ENCODE measurements at places on chromosomes 6 and 20. TPM values are rescaled to one million over a fixed set of nuclear protein-coding genes. Genes with fewer than 3 reads are reported as not detected.

DNA sequence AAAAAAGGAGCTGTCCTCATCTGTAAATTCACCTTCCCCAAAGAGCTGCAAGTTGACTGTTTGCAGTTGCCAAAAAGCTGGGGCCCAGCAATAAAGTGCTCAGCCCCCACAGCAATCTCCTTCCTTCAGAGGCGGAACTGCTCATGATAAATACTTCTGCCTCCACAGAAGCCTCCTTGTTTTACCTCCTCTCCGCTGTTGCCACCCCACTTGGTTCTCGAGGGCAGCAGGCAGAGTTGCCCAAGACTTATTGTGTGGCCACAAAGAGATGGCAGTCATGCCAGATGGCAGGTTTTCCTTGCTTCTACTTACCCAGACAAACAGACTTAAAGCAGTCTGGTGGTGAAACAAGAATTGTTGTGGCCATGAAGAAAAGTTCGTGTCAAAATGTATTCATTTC is 66.3 kb downstream of the SLX4IP start:
- no peak for DNase-seq

DNA sequence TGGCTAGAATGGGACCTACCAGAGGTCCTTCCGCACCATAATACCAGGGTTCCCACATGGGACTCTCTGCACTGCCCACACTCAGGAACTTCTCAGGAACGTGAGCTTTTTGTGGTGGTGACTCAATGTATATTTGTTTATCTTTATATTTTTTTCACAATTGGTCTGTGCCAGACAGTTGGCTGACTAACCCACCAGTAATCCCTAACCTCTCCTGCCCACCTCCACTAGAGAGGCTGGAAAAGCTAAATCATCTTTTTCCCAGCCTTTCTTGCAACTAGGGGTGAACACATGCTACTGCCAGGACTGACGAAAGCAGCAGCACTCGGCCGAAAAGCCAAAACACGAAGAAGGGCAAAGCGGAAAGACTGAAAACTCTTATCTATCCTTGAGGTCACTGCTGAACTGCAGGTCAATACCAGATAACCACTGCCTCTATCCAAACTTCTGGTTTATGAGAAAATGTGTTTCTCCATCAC is 112.9 kb downstream of the TRERF1 start:
- DNase-seq: no peak

- no peak for DNase-seq
Observed at GRCh38 chr6:144365271-144365670, 80.1 kb downstream of the UTRN start.

DNA sequence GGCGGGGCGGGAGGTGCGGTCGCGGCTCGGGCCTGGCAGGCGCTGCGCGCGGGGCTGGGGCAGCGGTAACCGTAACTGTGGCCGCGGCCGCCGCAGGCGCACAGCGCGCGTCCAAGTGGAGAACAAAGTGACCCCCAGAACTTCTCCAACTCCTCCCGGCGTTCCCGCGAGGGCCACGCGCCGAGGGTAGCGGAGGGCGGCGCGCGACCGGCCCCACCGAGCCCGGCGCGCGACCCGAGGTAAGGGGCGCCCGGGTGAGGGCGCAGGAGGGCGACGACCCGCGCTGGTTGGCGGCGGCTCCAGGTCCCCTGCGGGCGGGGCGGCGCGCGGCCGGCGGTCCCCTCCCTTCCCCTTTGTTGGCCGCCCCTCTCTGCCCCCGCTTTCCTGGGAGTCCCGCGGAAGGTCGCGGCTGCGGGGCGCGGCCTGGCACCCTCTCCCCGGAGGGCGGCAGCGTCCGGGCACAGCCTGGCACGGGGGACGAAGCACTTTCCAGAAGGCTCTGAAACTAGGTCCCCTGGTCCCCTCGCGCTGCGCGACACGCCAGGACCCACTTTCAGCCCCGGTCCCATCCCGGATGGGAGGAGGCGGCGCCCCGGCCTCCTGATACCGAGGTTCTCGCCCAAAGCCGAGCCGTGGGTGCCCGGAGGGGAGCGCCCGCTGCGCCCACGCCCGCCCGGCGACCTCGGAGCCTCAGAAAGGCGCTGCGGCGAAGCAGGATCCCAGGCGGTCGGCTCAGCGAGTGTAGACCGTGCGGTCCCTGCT is at the start of gene TIAM2:
Gene TIAM2, plus strand, starts transcription at position 62 of the 762 bp plus-strand sequence. CDS start 133,909 bp downstream, outside the sequence.
- peak; percentile 25 for DNase-seq

DNA sequence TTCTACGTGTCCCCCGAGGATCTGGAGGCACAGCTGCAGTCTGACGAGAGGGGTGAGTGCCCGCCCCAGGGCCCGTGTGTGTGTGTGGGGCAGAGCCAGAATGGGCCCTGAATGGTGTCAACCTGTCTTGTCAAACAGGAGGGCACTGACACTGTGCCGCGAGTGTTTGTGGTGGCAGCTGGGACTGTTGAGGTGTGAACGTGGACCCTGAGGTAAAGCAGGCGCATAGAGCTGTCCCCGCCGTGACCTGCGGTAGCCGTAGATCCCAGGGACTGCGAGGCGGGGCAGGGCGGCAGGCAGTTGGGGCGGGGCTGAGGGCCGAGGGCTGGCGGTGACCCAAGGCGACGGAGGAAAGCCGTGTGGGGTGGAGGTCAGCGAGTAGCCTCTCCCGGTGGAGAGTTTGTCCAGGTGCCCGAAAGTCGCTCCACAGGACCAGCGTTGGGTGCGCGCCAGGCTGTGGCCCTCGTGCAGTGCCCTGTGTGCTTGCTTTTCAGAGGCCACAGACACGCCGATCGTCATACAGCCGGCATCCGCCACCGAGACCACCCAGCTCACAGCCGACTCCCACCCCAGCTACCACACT is 25.2 kb downstream of the UCKL1 start:
- peak; percentile 72 for DNase-seq

DNA sequence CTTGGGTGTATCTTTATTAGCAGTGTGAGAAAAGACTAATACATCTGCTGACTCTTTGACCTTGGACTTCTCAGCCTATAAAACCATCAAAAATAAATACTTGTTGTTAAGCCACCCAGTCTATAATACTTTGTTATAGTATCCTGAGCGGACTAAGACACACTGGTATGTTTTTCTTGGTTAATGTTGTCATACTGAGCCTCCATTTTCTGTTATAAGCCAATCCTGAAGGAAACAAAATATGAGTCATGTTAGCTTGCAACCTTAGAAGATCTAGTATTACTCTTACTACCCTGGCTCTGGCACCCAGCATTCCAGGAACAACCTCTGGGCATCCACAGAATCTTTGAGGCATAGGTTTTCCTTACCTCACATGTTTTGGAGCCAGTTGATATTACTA is 307.2 kb downstream of the FRK start:
- no peak for DNase-seq

DNA sequence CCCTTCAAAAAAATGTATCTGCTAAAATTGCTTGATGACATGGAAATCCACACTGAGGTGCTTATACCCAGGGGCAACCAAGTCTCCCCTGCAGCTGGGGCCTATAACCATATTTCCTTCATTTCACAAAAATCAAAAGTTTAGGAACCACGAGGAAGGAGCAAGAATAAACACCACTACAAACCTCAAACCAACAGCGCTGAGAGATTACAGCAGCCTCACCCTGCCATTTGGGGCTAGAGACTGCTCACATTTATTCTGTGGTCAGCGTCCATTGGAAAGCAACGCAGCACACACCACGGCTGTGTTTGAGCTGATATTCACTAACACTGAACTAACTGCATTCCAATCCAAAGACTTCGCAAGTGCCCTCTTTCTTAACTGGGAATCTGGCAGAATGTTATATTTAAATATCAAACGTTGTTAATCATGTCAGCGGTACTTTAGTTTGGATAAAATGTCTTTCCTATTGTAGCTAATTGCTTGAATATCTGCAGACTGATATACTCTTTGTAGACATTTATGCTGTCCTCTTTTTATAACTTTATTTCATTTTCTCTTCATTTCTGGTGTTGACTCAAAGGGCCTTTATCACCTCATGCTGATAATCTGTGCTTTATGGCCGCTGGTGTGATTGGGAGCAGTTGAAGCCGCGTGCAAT is 94.6 kb downstream of the FOXA2 start:
- no peak for DNase-seq

GRCh38 chr20:4435225-4435624 is 286.5 kb upstream of the PRND start:
- no peak for DNase-seq

DNA sequence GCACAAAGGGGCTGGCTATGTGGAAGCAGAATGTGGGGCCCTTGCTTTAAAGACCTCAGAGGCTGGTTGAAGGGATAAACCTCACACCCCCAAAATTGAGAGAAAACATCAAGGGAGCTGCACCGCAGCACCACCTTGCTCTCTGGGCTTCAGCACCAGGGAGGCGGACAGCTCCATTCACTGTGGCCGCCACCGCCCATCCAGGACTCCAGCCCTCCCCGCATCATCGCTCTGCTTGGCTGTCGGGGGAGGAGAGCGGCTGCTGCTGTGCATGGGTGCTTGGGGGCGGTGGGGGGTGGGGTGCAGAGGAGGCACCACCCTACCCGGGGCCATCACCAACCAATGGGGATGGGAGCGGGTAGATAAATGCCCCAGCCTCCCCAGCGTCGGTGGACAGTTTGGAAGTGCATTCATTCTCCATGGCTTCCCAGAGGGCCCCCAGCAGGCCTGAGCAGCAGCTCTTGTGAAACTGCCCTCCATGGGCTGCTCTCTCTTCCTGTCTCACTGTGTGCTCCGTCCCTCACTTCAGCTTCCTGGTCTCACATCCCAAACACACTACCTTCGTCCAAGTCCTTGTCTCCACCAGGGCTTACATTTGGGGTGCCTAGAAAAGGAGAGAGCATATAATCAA is 75.7 kb upstream of the BHLHE23 start:
- DNase-seq: peak; percentile 54

GRCh38 chr6:25556516-25556915 is 95.5 kb upstream of the SCGN start:
- peak; percentile 83 for DNase-seq

- no peak for DNase-seq
Observed at GRCh38 chr6:79313254-79313653, 78.8 kb upstream of the HMGN3 start.

The SMPDL3A gene
- 6.7 TPM for total RNA-seq

DNA sequence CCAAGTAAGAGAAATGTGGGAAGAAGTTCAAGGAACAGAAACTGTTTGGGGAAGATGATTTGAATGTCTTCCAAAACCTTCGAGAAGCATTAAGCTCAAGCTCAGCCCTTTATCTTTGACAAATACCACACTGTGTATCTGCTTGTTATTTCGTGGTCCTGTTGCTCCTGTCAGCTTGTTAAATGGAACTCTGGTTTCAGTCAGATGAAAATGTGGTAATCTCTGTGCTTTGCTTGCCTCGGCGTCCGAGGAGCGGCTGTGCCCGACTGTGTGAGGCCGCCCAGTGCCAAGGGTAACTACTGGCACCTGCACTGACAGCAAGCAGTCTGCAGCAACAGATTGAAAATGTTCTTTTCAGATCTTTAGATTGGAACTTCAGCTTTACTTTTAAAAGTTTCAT is 577.9 kb upstream of the FLRT3 start:
- DNase-seq: no peak

The SLC12A5 gene
- not detected for total RNA-seq

DNA sequence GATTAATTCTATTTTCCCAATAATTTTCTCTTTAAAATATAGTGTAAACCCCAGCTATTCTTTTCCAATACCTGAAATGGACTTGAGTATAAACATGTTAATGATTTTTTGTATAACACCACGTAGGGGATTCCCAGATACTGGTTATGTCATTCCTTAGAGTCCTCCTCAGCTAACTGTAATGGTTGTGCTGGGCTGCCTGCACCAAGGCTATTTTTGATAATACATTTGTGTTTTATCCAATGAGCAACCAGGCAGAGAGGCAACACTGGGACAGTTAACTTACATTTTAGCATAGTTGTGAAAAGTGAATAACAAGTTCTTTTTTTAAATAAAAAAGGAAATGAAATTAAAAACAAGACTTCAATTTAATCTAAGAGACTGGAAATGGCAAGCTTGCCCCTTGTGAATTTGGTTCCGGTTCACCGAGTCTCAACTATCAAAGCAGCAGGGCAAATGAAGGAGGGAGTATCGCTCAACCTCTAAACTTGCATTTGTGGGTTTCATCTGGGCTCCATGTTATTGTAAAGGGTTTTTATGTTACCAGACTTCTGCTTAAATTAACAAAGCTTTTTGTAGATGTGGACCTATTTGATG is 18.8 kb upstream of the BACH2 start:
- DNase-seq: no peak

The PTP4A1 gene
- total RNA-seq: 69.9 TPM
